NCI-H2081 treated with DMSO at 0.1 percent for 48 hours (cell line): ENCODE measurements at places on chromosomes 3 and 15.

GRCh38 chr3:24460974-24461373, 33.7 kb downstream of the THRB start:
- no peak for DNase-seq

DNA sequence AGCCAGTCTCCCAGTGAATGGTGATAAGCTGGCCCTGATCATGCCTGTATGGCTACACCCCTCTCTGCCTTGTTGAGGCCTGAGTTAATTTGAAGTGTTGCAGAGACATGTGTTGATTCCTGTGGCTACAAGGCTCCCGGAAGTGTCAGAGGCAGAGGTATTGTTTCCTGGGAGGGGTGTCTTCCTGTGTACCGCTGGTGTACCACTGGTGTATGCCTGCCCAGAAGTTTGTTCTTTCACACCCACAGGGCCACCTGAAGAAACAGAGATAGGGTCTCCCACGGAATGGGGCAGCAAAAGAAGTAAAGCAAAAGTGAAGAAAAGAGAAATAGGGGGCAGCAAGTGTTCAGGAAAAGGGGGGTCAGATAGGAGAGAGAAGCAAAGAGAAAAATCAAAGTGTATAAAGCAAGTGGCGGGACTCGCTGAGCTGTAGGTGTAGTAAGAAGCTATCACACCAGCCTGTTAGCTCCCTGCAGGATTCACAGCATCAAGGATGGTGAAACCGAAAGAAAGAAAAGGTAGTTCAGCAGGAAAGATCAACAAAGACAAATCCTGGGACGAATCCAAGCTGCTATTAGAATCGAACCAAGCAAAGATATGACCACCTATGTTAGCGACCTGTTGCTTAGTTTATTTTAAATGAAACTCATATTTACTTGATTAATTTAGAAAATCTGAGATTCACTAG, 36.6 kb upstream of the CD47 start:
- no peak for DNase-seq

DNA sequence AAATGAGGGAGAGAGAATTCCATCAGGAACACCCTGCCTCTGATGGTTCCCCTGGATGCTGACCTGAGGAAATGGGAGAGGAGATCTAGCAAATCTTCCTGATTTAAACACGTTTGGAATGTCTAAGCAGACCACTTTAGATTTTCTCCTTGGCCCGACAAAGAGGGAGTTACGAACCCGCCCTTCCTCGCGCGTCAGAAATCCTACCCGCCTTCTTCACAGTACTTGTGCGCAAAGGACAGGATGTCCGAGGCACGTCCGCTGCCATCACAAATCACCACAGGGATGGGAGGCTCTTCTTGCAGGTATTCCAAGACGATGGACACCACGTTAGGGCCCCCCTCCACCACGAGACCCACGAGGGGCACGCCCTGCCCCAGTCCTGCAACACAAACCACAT, 38.6 kb downstream of the TRPM1 start:
- DNase-seq: no peak

- DNase-seq: no peak
Observed at GRCh38 chr3:30664459-30664858, 58.1 kb downstream of the TGFBR2 start.
